ENCODE measurements at places on chromosomes 3 and 15.

DNA sequence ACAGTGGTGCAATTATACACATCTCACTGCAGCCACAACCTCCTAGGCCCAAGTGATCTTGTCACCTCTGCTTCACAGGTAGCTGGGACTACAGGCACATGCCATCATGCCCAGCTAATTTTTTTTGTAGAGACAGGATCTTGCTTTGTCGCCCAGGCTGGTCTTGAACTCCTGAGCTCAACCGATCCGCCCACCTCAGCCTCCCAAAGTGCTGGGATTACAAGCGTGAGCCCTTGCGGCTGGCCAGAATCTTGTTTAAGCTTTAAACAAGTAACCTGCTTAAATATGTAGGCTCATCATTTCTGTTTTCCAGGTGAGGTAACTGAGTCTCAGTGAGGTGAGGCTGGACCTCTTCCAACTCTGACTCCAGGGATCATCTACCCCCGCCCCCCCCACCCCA lies 7.7 kb upstream of the PSTPIP1 start:
- no peak for DNase-seq

DNA sequence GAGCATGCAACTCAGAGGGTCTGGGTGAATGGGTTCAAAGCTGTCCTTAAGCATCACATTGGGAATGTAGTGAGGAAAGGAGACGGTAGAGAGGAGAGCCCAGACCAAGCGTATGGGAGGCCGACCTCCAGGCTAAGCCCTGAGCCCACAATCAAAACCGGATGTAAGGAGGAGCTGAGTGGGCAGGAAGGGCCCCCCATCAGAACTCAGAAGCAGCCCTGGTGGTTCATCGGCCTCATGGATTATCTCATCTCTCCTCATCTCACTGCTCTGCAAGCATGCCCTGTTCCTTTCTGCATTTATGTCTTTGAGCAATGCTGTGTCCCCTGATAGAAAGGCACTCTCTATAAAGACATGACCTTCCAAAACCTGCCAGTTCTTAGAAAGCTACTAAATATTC lies 6.2 kb downstream of the HDC start:
- DNase-seq = no peak

DNA sequence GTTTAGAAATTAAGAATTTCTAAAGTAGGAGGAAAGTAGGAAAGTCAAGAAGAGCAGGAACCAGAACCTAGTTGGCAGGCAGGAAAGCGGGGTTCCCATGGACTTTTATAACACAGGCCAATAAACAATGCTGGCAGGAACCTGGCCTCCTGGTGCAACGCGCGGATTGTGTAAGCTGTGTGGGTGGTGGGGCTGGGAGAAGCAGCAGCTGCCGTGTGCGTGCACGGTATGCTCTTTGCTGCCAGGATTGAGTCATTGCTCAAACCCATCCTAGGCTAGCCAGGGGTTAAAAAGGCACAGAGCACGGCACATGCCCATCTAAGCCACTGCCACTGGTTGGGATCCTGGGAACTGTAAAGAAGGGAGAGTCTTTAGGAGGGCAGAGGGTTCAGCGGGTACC lies 209.9 kb upstream of the RGMA start:
- DNase-seq = no peak

- DNase-seq = no peak
These were observed 1014.1 kb upstream of the SEMA6D start for GRCh38 chr15:46703020-46703861.

DNA sequence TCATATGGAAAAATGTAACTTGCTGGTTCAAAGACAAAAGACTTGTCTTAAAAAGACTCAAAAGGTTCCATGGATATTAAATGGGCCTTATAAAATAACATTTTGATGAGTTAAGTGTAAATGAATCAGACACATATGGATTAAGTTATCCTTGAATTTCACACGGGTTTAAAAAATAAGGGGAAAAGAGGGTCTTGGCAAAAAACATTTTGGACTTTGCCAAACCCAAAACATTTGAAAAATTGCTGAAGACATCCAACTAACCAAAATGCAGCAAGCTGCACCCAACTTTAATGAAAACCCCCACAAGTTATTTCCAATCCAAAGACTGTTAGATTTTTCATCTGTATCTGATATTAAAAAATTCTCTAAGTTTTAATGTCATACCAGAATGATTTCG lies 200.7 kb downstream of the MEIS2 start:
- no peak for DNase-seq

- DNase-seq = no peak
These were observed 48.1 kb upstream of the XXYLT1 start for GRCh38 chr3:195319060-195319459.

DNA sequence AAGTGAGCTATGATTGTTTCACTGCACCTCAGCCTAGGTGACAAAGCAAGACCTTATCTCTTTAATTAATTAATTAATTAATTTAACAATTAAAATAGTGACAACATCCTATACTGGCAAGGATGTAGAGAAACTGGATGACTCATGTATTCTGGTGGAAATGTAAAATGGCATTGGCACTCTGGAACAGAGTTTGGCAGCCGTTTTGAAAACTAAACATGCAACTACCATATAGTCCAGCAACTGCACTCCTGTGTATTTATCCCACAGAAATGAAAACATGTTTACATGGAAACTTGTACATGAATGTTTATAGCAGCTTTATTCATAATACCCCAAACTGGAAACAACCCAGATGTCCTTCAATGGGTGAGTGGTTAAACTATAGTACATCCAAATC lies 56.6 kb downstream of the ANP32A start:
- no peak for DNase-seq

GRCh38 chr3:47533996-47534454 lies 20.5 kb upstream of the ELP6 start:
- no peak for DNase-seq

DNA sequence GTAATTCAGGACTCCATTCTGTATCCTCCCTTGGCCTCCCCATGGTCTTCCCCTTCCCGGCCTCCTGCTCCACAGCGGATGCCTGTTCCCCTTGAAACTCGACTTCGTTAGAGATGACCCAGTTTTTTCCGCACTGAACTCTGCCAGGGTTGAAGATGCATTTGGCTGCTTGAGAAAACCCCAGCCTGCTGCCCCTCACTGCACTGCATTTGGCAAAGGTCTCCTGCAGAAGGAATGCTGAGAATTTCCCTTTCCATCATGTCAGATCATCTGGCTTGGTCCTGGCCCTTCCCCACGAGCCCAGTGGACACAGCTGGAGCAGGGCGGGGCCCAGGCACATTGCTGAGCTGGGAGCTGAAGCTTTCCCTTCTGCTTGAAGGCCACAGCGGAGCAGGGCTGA lies 37.6 kb upstream of the RGMA start:
- no peak for DNase-seq

DNA sequence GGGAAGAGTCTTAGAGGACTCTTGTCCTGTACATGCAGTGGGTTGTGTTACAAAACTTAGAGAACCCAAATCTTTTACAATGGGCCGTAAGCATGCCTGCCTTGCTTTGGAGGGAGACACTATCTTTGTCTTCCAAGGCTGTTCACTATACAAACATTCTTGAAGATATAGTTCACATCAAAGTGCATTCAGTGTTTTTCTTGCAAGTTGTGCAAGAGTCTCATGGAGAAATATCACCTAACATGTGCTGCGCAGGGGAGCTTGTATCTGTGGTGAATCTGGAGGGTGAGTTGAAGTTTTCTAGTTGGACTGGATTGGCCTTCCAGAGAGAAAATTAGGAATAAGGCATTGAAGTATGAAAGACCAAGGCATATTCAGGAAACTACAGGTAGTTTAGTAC lies 7.8 kb upstream of the PRTG start:
- DNase-seq = no peak

GRCh38 chr3:190019844-190020243 lies 100.9 kb downstream of the P3H2 start:
- no peak for DNase-seq

- no peak for DNase-seq
These were observed 17.5 kb downstream of the STAC start for GRCh38 chr3:36397841-36398240.

DNA sequence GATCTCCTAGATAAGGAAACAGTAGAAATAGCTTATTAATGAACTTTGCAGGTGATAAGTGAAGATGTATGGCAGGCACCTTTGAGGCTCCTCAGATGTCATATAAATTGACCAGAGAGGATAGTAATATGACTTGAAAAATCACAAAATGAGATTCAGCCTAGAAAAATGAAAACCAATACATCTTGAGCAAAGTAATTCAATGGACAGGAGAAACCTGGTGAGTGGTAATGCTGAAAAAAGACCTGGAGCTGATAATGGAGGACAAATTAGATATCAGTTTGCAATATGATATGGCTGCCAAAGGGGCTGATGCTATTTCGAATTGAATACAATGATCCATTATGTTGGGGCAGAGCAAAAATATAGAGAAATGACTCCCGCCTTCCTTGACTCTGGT lies 103.9 kb downstream of the LSAMP start:
- DNase-seq = no peak

DNA sequence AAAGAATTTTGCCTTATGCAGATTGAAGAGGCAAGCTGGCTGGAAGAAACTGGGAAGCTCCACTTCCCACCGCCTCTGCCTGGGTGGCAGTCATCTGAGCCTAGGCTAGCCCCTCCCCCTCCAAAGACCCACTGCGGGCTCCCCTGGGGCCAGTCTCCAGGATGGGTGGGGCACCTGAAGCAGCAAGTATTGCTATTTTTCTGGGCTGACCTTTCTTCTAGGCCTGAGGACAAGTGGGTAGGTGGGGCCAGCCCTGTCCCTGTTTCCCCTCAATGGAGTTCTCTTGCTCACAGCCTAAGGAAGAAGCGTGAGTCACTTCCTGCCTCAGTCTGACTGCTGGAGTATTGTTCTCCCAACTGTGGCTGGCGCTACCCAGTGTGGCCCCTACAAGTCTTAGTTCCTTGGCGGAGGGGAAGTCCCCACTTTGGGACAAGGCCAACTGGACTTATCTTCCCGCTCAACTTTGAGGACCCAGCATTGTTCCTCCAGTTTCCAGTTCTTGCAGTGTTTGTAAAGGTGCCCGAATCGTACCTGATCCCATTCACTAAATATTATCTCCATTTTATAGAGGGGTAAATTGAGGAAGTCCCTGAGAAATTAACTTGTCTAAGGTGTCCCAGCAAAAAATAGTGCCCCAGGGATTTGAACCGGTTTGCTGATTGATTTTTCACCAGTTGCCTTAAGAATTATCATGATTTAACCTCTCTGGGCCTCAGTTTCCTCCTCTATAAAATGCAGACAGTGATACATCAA lies 1.4 kb downstream of the FURIN start:
- DNase-seq = peak; percentile 73

DNA sequence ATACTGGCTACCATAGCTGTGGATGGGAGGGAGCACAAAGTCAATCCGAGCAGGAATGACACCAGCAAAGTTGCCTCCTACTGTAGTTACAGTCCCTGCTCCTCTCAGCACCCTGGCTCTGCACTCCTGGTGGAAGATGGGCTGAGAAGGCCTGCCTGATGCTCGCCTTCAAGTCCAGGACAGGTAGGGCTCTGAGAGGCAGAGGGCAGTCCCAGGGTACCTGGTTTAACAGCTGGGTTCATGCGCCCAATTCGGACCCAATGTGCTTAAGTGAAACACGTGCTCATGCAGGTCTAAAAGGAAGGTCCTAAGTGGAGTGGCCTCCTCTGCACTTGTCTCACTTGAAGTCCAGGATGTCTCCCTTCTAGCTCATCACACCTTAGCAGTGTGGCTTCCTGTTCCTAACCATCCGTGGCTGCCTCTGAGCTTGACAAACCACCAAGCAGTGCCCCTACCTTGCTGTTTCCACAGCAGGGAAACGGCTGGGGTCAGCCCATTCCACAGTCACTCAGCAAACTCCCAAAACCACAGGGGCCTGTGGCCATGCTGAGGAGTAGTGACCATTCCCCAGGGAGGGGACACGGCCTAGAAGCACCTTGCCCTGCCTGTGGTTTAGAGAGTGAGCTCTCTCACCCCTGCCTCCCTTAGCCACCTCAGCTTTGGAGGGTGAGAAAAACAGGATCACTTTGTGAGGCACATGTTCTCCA lies 3.9 kb upstream of the MUSTN1 start:
- no peak for DNase-seq

- no peak for DNase-seq
These were observed 306.7 kb upstream of the TBC1D5 start for GRCh38 chr3:18049096-18049495.

- no peak for DNase-seq
These were observed 8.7 kb downstream of the RAB7A start for GRCh38 chr3:128734523-128735189.

DNA sequence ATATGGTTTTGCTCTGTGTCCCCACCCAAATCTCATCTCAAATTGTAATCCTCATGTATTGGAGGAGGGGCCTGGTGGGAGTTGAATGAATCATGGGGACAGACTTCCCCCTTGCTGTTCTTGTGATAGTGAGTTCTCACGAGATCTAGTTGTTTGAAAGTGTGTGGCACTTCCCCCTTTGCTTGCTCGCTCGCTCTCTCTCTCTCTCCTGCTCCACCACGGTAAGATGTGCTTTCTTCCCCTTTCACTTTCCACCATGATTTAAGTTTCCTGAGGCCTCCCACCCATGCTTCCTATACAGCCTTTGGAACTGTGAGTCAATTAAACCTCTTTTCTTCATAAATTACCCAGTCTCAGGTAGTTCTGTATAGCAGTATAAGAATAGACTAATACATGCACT lies 60.7 kb downstream of the GSK3B start:
- DNase-seq = no peak

- DNase-seq = no peak
These were observed 278.0 kb downstream of the ZBBX start for GRCh38 chr3:167102071-167102470.

GRCh38 chr3:1696669-1697275 lies 401.9 kb upstream of the CNTN4 start:
- no peak for DNase-seq

DNA sequence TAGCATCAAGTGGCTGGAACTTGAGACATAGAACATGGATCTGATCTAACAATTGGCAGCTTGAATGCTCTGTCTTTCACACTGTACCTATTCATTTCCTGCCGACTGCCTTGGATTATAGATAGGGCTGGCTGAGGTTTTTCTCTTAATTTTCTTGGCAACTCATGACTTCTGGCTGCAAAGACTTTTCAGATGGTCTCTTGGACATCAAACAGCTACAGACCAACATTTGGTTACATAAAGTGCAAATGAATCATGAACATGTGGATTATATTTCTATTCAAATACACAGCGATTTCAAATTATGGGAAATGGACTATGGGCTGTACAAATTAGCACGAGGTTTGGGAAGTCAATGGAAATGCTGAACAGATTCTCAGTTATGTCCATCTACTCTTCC lies 26.2 kb upstream of the IL16 start:
- DNase-seq = no peak

DNA sequence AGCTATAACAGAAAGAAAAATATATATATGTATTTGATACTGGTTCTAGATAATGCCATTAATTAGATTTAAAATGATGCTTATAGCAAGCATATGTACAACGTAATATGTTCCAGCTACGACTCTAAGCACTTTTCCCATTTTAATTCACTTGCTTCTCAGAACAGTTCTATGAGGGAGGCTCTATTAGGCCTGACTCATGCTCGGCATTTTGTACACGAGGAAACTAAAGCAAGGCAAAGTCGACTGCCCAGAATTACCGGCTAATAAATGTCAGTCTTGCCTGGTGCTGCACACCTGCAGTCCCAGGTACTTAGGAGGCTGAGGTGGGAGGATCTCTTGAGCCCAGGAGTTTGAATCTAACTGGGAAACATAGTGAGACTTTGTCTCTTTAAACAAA lies 106.0 kb downstream of the PTPRG start:
- no peak for DNase-seq

Data from stimulated activated CD4-positive, alpha-beta T cell treated with anti-CD3 and anti-CD28 coated beads, Interleukin-12 subunit alpha, Interleukin-12 subunit beta, amount 100 ng/mL, for 24 hours (primary cell).